ENCODE measurements at places on chromosomes 12 and 14.

DNA sequence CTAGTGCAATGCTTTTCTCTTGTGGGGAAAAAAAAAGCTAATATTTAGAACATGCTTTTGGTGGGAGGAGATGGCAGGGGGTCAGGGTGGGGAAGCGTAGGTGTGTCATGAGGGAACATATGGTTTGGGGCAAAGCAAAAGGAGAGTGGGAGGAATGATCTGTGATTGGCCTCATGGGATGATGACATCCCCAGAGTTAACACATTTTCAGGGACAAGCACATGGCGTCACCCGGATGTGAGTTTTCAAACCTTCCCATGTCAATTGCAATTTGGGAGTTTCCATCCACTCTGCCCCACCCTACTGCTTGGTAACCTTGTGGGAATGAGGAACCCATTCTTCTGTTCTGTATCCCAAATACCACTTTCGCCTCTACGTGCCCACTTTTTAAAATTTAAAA is 164.2 kb downstream of the SSPN start:
- no peak for DNase-seq

DNA sequence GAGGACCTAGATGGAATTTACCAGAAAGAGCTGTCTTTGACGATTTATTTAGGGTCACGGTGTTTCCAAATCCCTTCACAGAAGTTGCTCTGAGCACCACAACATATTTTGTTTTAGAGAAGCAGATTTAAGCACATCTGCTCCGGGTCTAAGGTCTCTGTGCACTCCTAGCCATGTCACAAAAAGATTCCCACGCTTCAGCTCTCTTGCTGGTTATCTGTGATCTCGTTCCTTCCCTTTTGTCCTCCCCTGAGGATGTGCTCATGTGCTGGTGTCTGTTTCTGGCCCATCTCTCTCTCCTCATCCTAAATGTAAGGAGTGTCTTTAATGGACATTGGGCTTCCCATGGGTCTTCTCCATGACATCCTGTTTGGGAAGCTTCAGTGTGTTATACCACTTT is 53.7 kb upstream of the GNPNAT1 start:
- no peak for DNase-seq

DNA sequence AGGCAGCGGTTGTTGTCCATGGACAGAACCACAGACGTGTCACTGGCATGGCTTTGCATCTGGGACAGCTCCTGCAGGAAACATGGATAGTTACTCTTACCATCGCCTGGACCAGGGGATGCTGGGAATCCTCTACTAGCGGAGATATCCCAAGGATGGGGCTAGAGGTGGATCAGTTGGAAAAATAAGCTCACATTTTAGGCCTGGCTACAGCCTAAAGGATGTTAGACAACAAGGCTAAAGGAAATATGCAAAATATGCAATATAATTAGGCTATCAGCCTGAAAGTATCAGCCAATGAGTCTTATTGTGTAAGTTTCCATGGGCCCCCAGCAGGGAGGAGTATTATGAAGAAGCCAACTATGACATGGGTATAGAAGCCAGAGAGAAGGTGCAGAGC is 5.0 kb downstream of the KRT76 start:
- DNase-seq, result no peak

- no peak for DNase-seq
Observed at GRCh38 chr12:50196537-50196936, 29.4 kb upstream of the CERS5 start.

DNA sequence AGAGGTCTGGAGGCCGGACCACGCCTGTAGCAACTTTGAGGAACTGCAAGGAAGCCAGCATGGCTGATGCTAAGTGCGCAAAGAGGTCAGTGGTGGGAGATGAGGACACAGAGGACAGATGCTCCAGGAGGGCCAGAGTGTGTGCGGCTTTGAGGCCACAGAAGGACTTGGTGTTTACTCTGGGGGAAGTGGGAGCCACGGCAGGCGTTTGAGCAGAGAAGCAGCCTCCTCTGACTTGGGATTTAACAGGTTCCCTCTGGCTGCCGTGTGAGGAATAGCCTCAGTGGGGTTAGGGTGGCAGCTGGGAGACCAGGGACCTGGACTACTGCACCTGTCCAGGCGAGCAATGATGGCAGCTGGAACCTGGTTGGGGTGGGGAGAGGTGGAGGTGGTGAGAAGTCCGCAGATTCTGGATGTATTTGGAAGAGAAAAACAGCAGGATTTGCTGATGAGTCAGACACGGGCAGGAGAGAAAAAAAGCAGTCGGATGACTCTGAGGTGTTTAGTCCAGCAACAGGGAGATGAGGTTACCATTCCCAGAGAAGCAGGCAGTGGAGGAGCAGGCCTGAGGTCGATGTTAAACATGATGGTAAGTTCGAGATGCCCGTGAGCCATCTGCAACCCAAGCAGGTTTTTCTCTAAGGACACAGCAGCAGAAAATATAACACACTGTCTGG is 143.5 kb downstream of the SCARB1 start:
- no peak for DNase-seq

GRCh38 chr14:103329401-103330347 is 4.4 kb upstream of the EIF5 start:
- DNase-seq, result peak; percentile 47

GRCh38 chr14:105503296-105503640 is 12.2 kb downstream of the TEDC1 start:
- DNase-seq, result peak; percentile 69

- DNase-seq, result peak; percentile 73
Observed at GRCh38 chr12:123141615-123142517, 9.0 kb downstream of the PITPNM2 start.

DNA sequence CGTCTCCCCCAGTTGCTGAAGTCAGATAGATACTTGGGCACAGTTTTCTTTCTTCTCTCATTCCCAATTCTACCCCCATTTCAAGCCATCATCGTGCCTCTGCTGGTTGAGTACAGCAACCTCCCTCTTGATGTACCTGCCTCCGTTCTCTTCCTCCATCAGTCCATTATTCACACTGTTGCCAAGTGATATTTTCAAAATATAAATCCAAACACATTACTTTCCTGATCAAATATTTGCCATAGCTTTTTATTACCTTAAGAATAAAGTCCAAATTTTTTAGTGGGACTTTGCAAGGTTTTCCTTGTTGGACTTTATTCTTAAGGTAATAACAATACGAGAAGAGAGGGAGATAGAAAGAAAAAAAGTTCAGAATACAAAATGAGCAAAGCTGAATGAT is 18.6 kb upstream of the SSPN start:
- DNase-seq, result no peak
